ENCODE measurements at places on chromosomes 4 and X.

DNA sequence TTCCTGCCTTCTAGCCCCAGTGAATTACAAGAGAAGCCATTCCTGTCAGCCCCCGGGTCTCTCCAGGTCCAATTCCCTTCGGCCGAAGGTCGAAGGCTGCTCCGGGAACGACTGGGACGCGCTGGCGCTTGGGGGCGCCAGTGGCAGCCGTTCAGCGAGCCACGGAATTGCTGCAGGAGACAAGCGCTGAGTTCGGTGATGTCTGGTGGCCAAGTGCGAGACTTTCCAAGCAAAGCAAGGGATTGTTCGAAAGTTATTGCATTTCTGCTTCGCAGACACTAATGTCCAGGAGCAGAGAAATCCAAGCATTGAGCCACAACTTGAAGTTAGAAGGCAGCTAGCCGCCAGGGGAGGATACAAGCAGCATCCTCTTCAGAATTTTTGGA, 1.1 kb upstream of the DKK2 start:
- no peak for DNase-seq

DNA sequence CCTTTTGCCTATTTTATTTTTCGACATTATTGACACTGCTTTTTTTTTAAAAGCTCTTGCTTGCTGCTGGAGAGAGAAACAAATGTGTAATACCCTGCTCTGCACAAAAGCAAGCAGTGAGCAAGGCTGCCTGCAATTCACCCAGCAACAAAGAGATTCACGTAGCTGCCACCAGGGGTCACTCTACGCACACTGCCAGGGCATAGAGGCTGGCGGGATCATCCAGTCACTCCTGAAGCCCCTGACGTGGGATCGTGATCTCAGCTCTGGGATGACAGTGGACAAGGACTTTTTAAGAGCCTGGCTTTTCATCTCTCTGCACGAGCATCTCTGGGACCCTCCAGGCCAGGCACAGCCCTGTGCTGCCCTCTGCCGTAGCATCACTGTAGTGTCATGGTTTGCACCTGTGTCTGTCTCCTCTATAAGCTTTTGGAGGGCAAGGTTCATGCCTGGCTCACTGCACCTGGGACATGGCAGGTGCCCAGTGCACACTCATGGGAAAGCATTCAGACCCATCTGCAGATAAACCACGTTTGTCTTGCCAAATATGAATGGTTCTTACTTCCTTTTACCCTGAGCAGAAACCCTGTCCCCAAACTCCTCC, 19.8 kb downstream of the C4orf50 start:
- peak; percentile 76 for DNase-seq

DNA sequence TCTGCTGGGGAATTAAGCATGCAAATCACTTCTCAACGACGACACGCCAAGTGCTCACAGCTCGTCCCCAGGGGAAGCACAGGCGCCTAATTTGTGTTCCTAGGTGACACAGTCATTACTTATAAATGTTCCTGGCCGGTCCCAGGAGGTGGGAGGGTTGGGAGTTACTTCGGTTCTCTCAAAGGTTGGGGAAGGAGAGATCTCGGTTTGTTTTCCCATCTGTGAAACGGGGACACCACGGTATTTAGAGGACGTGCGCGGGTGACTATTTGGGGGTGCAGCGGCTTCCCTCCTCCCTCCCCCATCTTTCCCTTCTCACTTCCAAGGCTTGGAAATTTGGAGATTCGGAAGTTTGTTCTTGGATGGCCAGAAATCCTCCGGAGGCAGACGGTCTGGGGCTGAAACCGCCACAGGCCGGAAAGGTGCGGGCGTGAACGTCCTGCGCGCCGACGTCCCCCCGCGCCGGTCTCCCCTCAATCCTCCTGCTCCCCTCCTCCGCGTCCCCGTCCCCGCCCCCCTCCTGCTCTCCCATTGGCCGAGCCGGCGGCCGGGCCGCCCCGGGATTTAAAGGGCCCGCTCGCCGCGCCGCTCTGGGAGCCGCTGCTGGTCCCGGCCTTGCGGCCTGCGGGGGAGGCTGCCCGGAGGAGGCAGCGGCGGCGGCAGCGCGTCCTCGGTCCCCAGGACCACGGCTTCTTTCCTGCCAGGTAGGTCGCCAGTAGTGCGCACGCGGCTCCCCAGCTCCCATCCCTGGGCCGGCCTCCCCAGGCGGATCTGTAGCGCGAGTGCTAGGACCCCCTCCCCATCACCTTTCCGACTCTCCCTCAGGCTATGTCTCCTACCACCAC, at the start of gene PORCN:
TSS of gene PORCN (plus strand) at position 593 of the 845 bp plus-strand sequence. CDS start 829 bp downstream, outside the sequence.
- no peak for DNase-seq

DNA sequence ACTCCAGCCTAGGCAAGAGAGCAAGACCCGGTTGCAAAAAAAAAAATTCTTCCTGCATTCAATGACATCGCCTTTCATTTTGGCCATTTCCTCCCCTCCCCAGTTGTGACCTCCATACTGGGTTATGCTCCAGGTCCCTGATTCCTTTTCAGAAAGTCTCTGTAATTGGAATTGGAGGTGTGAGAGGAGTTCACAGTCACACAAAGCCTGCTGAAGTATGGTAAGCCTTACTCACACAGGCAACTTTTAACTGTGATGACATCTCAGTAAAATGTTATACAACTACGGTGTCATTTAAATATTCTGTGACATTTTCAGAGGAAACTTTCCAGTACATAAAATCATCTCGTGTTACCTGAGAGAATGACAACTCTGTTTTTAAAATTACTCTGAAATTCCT, 73.6 kb downstream of the CEP44 start:
- DNase-seq: no peak

GRCh38 chr4:188121530-188121929, 12.1 kb upstream of the TRIML2 start:
- DNase-seq: no peak

DNA sequence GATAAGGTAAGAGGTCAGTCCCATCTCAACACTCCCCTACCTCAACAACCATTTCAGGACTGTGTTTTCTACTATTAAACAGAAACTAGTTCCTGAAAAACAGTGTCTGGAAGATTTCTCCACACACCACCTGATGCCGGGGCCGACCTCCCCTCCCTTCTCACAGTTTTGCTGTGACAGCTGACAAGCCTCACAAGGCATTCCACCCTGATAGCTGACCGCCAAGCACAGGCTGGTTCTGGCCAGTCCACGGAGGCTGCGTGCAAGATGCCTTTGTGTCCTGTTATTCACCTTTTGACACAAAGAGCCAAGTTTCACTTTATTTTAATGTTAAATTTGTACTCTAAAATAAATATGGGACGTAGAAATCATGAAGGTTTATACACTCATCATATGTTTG, 758.6 kb downstream of the PDHA2 start:
- no peak for DNase-seq

GRCh38 chr4:187387739-187388138, 607.8 kb upstream of the ZFP42 start:
- no peak for DNase-seq

GRCh38 chr4:182124359-182124758, 118.8 kb upstream of the TENM3 start:
- no peak for DNase-seq

DNA sequence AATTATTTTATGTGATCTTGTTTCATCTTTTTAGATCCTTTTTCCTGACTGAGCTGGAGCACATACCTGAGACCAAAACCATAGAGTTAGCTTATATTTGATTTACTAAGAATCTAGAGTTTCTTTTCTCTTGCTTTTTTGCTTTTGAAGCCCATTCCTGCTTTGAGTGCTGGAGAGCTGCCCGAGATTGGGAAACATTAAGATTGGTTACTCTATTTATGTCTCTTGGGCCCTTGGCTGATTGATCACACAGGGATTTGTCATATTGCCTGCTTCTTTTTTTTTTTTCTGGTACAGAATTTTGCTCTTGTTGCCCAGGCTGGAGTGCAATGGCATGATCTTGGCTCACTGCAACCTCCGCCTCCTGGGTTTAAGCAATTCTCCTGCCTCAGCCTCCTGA, 73.9 kb downstream of the REPS2 start:
- no peak for DNase-seq

DNA sequence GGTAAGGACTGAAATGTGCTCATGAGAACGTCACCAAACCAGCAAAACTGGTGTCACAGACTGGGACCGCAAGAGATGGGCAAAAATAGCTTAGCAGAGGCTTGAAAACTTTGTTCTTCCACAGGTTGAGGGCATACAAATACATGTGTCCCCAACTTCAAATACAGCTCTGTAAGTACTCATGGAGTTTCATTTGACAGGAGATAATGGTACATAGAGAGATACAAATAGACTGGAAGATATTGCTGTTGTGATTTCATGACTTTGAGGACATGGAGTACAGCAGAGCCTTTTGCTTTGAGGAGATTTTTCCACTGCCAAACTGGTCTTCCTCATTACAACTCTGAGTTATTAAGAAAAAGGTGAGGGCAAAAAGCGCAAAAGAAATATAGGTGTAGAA, 70.7 kb downstream of the STX18 start:
- DNase-seq: no peak

- DNase-seq: no peak
These were observed 201.0 kb upstream of the ARSJ start for GRCh38 chr4:114180481-114180880.

DNA sequence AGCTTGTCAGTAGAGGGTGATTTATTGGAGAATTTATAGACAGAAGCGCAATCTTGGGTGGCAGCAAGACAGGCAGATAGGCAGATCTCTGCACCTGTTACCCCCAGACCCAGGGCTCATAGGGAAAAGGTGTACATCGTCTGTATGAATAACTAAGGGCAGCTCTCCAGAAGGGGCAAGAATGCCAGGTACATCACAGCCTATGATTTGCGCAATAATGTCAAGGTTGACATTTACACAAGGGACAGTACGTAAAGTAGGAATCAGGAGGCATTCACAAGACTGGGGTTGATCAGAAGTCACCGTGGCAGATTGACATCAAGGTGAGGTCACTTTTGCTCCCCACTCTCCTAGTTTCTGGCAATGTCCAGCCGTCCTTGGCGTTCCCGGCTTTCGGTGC, 524.1 kb downstream of the TRIML1 start:
- no peak for DNase-seq

DNA sequence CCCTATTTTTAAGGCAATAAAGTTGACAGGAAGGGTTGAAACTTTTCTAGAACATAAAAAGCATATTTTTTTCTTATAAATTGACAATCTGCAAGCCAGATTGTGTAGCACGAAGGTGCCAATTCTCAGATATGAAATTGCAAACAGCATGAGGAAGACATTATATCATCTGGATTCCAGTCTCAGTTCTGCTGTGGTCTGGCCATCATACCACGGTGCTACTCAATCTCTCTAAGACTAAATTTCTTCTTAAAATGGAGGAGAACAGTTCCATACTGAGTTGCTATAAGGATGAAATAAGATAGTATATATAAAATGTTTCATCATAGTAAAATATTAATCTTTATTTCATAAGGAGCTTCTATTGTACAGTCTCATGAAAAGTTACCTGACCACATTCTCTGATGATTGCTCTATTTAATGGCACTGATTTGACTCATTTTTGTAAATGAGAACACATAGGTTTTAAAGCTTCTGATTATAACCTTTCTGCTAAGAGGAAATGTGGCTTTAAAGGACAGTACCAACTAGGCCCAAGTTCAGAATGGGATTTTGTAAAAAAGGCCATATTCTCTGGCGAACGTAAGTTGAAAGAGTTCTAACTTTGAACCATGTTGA, 127.9 kb downstream of the SHROOM3 start:
- no peak for DNase-seq

- DNase-seq: no peak
These were observed 1480.5 kb upstream of the IGFBP7 start for GRCh38 chr4:58590722-58591121.

DNA sequence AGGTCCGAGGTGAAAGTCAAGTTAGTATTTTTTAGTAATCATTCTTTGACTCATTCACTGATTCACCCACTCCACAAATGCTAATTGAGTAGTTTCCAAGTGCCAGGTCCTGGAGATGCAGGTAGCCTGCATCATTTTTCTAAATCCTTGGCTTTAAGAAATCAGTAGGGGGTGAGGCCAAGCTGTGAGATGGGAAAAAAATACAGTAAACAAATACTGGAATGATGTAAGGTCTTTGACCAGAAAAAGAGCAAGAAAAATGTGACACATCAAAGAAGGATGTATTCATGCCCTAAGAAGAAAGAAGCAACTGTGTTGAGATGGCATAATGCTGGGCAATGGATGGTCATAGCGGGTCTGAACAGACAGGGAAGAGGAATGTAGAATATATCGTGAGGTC, 1386.6 kb downstream of the PCDH7 start:
- DNase-seq: no peak

DNA sequence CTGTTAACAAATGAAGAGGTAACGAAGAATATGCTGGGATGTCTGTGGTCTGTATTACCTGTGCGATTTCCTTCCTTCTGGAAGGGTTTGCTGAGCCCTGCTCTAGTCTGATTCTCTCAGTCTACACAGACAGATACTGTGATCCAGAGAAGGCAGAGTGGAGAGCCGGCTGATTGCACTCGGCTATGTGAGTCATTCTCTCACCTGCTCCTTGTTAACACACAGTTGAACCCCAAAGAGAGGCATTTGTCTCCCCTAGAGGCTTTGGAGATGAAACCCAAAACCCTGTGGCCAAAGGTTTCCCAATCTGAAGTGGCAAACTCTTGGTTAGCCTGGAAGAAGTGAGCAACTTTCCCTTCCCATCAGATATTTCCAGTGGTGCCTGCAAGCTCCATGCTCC, 78.1 kb upstream of the GPC4 start:
- DNase-seq: no peak

DNA sequence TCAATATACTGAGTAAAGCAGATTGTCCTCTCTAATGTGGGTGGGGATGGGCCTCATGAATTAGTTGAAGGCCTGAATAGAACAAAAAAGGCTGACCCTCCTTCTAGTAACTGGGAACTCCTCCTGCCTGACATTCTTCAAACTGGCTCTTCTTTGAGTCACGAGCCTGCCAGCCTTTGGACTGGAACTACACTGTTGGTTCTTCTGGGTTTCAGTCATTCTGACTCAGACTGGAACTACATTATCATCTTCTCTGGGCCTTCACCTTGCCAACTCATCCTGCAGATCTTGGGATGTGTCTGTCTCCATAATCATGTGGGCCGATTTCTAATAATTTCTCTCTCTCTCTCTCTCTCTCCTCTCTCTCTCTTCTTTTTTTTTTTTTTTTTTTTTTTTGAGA, 26.9 kb upstream of the CT47C1 start:
- no peak for DNase-seq

DNA sequence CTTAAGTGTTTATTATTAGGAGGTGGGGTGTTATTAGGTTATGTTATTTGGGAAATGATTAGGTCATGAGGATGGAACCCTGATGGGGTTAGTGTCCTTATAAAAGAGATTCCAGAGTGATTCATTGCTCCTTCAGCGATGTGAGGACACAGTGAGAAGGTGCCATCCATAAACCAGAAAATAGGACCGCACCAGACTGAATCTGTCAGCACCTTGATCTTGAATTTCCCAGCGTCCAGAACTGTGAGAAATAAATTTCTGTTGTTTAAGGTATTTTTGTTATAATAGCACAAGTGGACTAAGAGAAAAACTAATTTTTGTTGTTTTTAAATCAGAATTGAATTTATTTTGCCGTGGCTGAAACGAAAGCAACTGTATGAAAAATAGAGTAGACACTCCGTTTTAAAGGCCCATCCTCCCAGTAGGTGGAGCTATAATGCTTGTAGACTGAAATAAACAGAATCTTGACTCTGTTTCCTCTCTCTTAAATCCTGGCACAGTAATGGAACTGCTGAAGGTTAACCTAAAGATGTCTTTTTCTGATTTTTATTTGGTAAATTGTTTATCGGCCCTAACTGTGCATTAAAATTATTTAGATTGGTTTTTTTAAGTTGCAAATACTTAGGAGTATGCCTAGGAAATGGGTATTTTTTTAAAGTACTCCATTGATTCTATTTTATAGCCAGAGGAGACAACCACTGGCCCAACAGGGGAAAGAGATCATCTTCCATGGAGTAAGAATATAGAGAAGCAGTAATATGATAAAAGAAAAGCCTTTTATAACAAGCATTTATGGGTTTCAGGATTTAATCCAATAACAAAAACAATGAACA, 133.2 kb upstream of the ADAMTS3 start:
- peak; percentile 26 for DNase-seq
